CD8-positive, alpha-beta memory T cell (primary cell): ENCODE measurements at places on chromosomes 12 and 14. TPM values are rescaled to one million over a fixed set of nuclear protein-coding genes. Genes with fewer than 3 reads are reported as not detected.
A peak's percentile ranks its signal among the peaks of the same experiment; 100 is the strongest.

GRCh38 chr12:112464605-112465004 lies 45.9 kb downstream of the PTPN11 start:
- no peaks in the 10 kb centered on the region for H3K36me3 ChIP-seq
- DNase-seq = no peak
- H3K27ac ChIP-seq = no peak overlapping the region
- no peaks in the 10 kb centered on the region for H3K4me1 ChIP-seq
- no peaks in the 10 kb centered on the region for H3K27me3 ChIP-seq
- no peak overlapping the region for H3K4me3 ChIP-seq

DNA sequence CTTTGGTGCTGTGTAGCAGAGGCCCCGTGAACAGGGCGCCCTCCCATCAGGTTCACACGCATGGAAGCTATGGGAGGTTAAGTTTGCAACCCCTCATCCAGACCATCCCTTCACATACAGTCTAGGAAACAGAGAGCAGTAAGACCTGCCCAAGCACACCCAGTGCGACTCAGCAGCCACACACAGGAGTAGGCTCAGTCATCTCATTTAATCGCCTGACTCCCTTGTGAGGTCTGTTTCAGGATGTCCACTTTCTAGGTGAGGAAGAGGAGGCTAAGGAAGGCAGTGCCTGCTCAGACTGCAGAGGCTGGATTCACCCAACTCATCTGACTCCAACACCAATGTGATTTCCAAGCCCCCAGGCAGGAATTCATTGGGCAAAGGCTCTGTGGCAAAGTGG lies 11.9 kb downstream of the BDKRB1 start:
- no peaks in the 10 kb centered on the region for H3K27me3 ChIP-seq
- no peaks in the 10 kb centered on the region for H3K36me3 ChIP-seq
- H3K27ac ChIP-seq = no peak overlapping the region
- H3K4me3 ChIP-seq = no peak overlapping the region
- H3K4me1 ChIP-seq = no peaks in the 10 kb centered on the region

DNA sequence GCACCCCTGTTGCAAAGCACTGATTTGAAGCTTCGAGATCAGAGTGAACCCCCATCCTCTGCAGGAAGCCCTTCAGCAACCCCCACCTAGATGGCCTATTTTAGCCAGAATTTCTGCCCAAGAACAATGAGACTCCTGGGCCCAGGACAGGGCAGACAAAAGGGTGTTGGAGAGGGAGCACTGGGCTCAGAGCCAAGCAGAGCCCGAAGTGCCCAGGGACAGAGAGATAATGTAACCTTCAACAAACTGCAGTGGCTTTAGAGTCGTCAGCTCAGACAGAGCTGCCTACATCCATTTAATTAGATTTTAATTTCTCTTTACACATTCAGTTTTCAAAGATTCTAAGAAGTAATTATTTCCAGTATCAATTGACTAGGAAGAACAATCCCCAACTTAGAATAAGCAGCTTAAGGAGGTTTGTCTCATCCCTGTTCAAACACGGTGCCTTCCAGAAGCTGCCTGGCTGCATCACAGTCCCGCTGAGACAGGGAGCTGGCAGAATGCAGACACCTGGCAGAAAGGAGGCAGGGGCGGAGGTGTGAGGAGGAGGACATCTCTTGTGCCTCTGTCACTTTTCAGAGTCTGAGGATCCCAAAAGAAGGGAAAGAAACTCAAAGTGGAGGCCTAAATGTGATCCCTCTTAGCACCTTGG lies 504.9 kb upstream of the CCDC196 start:
- no peak overlapping the region for H3K4me3 ChIP-seq
- H3K4me1 ChIP-seq = no peaks in the 10 kb centered on the region
- H3K27me3 ChIP-seq = no peaks in the 10 kb centered on the region
- no peak for DNase-seq

DNA sequence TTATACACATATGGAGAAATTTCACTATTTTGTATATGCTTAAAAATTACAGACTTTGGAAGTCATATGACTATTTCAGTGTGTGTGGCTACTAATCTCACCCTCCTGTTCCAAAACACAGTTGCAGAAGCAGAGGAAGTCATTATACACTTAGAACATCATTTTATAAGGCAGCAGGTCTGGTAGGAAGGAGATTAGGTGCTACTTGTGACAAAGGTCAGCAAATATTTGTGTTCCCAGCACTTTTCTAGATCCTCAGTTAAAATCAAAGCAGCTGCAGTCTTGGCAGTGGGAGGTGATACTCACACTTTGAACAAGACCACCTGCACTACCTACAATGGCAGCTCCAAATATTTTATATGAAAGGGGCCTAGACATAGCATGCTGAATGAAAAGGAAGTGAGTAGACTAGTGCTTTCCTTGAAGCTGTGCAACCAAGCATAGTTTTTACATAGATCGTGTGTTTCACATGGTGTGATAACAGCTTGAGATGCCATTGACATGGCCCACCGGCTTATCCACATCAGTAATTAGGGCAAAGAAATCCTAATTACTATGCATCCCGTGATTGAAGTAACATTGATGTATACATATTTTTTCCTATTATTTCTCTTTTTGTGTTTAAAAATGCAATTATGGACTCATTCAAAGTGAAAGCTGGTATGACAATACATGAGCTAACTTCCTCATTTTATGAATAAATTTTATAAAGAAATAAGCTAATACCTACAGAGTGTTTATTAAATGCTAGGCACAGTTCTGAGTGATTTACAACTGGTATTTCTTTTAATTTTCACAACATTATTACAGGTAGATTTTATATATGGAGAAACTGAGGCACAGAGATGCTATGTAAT lies 5.3 kb downstream of the GYS2 start:
- H3K36me3 ChIP-seq = no peaks in the 10 kb centered on the region
- H3K27ac ChIP-seq = no peak overlapping the region
- H3K27me3 ChIP-seq = no peaks in the 10 kb centered on the region
- no peak overlapping the region for H3K4me3 ChIP-seq
- no peaks in the 10 kb centered on the region for H3K4me1 ChIP-seq

GRCh38 chr12:54159140-54159539 lies 29.6 kb downstream of the SMUG1 start:
- no peaks in the 10 kb centered on the region for H3K4me1 ChIP-seq
- DNase-seq = no peak
- no peak overlapping the region for H3K27ac ChIP-seq
- no peak overlapping the region for H3K4me3 ChIP-seq

GRCh38 chr12:64611341-64612284 lies 1.3 kb downstream of the RASSF3 start:
- H3K36me3 ChIP-seq = no peaks in the 10 kb centered on the region
- peak overlapping the region; percentile 90 for H3K4me3 ChIP-seq
- DNase-seq = peak; percentile 24
- peak overlapping the region; percentile 82 for H3K27ac ChIP-seq
- no peaks in the 10 kb centered on the region for H3K27me3 ChIP-seq

GRCh38 chr12:120367924-120368788 lies 808 bp downstream of the MSI1 start:
- peaks cover 42% of the 10 kb centered on the region for H3K27me3 ChIP-seq
- H3K4me3 ChIP-seq = no peak overlapping the region
- DNase-seq = no peak
- no peaks in the 10 kb centered on the region for H3K36me3 ChIP-seq

DNA sequence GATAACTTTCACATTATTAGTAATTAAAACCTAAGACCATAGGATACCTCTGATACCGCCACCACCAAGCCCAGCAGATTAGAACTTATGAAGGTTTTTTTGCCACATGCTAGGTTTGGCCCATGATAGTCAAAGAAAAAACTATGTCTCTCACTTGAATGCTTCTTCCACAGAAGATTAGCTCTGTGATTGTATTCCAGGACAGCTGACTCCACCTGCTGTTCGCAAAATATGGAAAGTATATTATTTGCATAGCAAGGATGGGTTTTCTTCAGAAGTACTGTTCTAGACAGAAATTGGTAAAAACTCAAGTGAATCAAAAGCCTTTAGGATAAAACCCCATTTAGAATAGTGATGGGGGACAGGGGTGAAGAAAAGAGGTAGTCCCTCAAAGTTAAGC lies 42.2 kb downstream of the PPFIBP1 start:
- no peak for DNase-seq
- H3K4me3 ChIP-seq = no peak overlapping the region
- no peaks in the 10 kb centered on the region for H3K27me3 ChIP-seq
- no peaks in the 10 kb centered on the region for H3K36me3 ChIP-seq
- no peak overlapping the region for H3K27ac ChIP-seq

DNA sequence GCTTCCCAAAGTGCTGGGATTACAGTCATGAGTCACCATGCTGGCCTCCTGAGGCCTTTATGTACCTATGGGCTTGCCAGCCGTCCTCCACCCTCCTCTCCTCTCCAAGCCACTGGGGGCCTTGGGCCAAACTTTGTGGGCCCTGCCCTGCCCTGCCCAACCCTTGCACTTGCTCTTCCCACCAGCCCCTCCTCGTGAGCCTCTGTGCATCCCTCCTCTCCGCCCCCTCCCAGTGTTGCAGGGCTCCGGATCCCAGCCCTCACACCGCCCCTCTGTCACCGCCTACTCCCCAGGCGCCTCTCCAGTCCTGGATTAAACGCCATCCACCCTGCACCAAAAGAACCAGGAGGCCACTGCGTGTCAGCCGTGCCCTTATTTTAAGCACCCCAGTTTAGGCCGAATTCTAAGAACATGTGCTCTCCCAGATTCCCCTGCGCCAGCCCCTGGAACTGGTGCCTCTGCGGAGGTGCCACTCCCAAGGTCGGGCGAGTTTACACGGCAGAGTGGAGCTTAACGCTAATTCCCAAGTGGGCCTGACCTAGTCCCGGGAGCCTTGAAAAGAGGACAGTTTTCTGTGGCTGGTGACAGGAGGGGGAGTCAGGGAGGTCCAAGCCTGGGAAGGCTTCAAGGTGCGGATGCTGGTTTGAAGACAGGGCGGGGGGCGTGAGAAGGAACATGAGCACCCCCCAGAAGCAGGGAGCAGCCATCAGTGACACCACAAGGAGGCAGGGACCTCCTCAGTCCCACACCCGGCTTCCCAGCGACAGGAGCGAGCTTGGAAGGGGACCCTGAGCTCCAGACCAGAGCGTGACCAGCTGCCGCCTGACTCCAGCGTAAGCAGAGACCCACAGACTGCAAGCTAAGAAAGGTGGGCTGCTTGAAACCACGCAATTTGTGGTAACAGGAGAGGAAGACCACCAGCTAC lies 21.2 kb upstream of the CDCA4 start:
- peaks cover 6% of the 10 kb centered on the region for H3K4me1 ChIP-seq
- H3K27me3 ChIP-seq = peaks cover 4% of the 10 kb centered on the region
- no peak overlapping the region for H3K4me3 ChIP-seq
- H3K27ac ChIP-seq = no peak overlapping the region
- no peak for DNase-seq

GRCh38 chr12:27537855-27538675 lies 14.1 kb downstream of the PPFIBP1 start:
- H3K27me3 ChIP-seq = no peaks in the 10 kb centered on the region
- no peak overlapping the region for H3K4me3 ChIP-seq
- no peak overlapping the region for H3K27ac ChIP-seq

DNA sequence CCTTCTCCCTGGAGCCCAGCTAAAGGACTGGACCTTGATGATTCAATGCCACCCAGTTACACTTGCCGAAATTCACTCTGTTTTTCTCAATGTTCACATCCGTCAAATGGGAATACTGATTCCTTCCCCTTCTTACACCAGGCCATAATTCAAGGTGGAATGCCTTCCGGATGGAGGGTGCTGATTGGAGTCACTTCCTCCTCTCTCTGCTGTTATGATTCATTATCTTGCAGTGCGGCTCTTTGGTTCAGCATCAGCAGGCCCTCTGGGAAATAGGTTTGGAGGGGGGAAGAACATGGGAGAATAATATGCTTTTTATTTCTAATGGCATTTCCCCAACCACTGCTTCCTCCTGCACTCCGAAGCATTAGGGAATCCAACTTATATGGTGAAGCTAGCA lies 390.6 kb upstream of the TBX3 start:
- H3K4me1 ChIP-seq = no peaks in the 10 kb centered on the region
- DNase-seq = no peak
- H3K36me3 ChIP-seq = no peaks in the 10 kb centered on the region
- no peak overlapping the region for H3K4me3 ChIP-seq

DNA sequence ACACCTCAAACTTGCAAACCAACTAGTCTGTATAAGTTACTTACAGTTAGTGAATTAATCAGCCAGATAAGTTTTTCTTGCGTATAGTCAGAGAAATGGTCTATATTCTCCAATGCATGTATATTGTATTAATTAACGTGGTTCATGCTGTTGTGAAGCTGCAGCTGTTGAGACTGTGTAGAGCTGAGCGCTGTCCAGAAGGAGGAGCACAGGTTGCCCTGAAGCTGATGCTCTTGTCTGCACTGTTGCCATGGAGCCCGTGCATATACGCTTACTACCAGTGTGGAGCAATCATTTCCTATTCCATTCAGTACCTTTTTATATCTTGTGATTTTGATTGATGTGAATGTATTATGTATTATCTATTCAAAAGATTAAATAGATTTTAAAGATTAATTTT lies 74.3 kb upstream of the ARID2 start:
- no peak overlapping the region for H3K27ac ChIP-seq
- H3K36me3 ChIP-seq = no peaks in the 10 kb centered on the region
- no peaks in the 10 kb centered on the region for H3K27me3 ChIP-seq
- H3K4me1 ChIP-seq = no peaks in the 10 kb centered on the region
- no peak overlapping the region for H3K4me3 ChIP-seq

DNA sequence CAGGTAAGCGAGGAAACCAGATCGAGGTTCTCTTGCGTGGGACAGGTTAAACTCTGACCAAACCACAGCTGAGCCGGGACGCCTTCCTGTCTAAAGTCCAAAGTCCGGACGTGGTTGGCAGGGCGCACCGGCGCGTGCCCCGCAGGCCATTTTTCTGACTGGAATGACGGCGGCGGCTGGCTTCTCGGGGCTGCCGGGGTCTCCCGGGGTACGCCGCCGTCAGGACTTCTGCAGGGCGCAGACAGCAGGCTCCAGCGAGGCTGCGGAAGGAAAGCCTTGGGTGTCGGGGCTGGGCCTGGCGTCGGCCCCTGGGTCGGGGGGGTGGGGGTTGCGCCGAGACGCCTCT lies 32.8 kb downstream of the MIA2 start:
- H3K27ac ChIP-seq = peak overlapping the region; percentile 91
- H3K4me1 ChIP-seq = peaks cover 29% of the 10 kb centered on the region
- peak overlapping the region; percentile 92 for H3K4me3 ChIP-seq
- no peaks in the 10 kb centered on the region for H3K36me3 ChIP-seq
- H3K27me3 ChIP-seq = no peaks in the 10 kb centered on the region

DNA sequence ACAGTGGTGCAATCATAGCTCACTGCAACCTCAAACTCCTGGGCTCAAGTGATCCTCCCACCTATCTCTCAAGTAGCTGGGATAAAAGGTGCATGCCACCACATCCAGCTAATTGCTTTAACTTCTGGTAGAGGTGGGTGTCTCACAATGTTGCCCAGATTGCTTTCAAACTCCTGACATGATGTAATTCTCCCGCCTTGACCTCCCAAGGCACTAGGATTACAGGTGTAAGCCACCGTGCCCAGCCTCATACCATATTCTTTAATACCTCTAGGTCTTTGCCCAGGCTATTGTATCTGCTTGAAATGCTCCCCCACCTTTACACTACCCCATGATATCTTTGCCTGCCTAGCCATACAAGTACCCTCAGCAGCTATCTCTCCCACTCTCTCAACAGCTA lies 11.3 kb downstream of the R3HDM2 start:
- no peak overlapping the region for H3K27ac ChIP-seq
- no peak for DNase-seq
- H3K27me3 ChIP-seq = no peaks in the 10 kb centered on the region
- H3K36me3 ChIP-seq = peaks cover 11% of the 10 kb centered on the region
- no peak overlapping the region for H3K4me3 ChIP-seq
- H3K4me1 ChIP-seq = peaks cover 5% of the 10 kb centered on the region

ITGB7 gene
- total RNA-seq = 339 TPM

RAB2B gene
- 25.5 TPM for total RNA-seq

KRT83 gene
- not detected for total RNA-seq

PTGER2 gene
- total RNA-seq = 34.4 TPM

LMNTD1 gene
- not detected for total RNA-seq

PAPLN gene
- total RNA-seq = 0.18 TPM

MON2 gene
- total RNA-seq = 29.7 TPM

TAS2R50 gene
- total RNA-seq = 0.47 TPM

OTOGL gene
- total RNA-seq = not detected

ZNF140 gene
- 14.8 TPM for total RNA-seq
